Kidney capillary endothelial cell (primary cell): ENCODE measurements at places on chromosomes 7 and 10.

DNA sequence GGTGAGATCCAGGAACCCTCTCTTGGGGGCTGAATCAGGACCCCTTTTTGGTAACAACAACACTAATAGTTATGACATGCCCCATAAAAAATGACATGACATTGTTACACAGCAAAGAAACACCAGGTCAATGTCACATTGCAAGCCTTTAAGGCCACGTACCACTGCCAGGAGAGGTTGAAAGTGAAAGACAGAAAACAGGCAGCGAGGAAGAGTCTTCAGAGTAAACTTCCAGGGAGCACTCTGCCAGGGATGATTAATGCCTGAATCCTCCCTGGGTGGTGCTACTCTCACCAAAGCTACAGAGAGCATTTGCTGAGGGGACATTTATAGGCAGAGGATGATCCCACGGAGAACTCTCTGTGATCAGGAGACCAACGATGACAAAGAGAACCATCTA, 551.6 kb downstream of the CALN1 start:
- DNase-seq = no peak

GRCh38 chr7:105599551-105599950, 18.3 kb upstream of the EFCAB10 start:
- DNase-seq = no peak

GRCh38 chr10:34624323-34625153, 190.6 kb downstream of the PARD3 start:
- no peak for DNase-seq

DNA sequence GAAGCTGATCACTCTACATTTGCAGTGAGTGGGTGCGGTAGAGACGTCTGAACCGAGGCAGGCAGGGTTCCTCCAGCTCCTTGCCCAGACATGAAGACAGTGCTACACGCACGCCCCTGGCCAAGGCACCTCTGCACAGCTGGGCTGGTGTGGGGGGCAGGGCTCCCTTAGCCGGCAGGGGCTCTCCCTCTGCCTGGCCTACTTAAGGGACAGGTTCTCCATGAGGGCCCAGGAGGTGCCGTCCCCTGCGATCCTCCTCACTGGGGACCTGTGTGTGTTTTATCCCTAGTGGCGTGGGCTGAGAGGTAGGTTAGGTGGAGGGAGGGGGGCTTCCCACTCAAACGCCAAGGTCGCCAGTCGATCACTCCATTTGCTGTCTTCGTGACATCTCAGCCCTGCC, 35.3 kb downstream of the IL15RA start:
- peak; percentile 4 for DNase-seq

GRCh38 chr10:99711129-99711719, 20.7 kb downstream of the COX15 start:
- DNase-seq = peak; percentile 53
